ENCODE measurements at places on chromosomes 3 and 15. TPM values are rescaled to one million over a fixed set of nuclear protein-coding genes. Genes with fewer than 3 reads are reported as not detected.

GRK7 gene
- total RNA-seq: not detected

BLM gene
- 12.1 TPM for total RNA-seq

GXYLT2 gene
- 32.6 TPM for total RNA-seq

PRKAR2A gene
- 57.3 TPM for total RNA-seq

ANKRD34C gene
- total RNA-seq: not detected

LRRC34 gene
- total RNA-seq: 9.8 TPM

MME gene
- 682 TPM for total RNA-seq

ACTRT3 gene
- 3.5 TPM for total RNA-seq

SNRPN gene
- total RNA-seq: 44.8 TPM

FAM174B gene
- 1.8 TPM for total RNA-seq

GHSR gene
- not detected for total RNA-seq

STRC gene
- total RNA-seq: 0.73 TPM

CRYBG3 gene
- total RNA-seq: 16.2 TPM
